ENCODE measurements at places on chromosomes 3 and 15.

DNA sequence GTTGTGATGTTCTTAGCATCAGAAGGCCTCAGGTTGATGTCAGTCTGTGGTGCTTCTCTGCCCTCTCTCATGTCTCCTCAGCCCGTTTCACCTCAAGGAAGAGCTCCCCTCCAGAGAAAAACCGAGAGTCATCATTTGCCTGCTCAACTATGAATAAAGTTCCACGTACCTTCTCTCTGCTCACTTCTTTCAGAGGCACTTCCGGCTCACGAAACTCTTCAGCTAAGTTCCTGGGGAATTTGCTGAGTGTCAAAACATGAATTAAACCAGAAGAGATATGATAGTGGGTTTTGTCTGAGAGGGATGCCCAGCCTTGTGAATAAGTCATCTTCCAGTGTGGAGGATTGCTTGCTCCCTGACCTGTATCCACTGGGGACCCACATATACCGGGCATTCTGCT is 37.7 kb downstream of the CCR4 start:
- no peak for DNase-seq

DNA sequence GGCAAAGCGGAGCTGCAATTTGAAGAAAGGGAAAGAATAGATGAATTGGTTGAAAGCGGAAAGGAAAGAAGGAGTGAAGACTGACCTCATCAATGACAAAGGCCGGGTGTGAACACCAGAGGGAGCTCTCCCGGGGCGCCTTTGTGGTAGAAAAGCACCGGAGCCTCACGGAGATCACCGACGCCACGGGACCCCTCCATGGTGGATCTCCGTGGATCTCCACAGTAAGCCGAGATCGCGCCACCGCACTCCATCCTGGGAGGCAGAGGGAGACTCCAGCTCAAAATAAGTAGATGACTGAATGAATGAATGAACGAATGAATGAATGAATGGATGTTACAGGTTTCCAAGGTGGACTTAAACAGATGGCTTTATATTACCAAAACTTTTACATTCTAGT is 25.0 kb downstream of the GPR160 start:
- no peak for DNase-seq

DNA sequence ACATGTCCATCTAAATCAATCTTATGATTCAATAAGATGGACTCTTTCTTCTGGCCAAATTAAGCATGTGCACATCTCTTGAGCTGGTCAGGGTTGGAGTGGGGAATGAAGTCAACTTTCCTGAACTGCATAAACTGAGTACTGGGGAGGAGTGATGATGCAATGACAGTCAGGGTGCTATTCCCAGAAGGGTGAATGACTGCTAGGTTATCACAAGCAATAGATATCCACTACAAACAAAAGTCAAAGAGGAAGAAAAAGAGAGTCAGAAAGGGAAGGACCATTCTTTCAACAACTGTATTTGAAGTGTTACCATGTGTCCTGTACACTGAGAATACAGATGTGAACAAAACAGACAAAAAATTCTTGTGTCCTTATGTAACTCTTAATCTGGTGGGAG is 70.0 kb downstream of the ALCAM start:
- no peak for DNase-seq

- no peak for DNase-seq
These were observed 200.3 kb upstream of the UMPS start for GRCh38 chr3:124529826-124530571.

GRCh38 chr3:42871592-42872196 is 4.0 kb downstream of the CYP8B1 start:
- DNase-seq: no peak

DNA sequence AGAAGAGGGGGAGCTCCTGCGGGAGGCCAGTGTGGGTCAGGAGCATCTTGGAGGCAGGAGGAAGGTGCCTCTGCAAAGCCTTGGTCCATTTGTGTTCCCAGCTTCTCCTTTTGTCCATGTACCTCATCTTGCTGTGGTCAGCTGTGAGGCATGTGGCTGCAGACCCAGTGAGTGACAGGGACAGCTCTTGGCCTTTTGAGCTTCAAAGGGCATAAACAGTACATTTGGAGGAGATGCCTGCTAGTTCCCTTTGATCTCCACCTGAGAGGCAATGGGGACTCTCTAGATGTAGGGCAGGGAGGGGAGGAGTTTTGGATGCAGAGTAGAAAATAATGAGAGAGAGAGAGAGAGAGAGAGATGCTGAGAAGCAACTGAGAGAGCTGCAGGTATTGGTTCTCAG is 270.0 kb downstream of the TLE3 start:
- DNase-seq: no peak

DNA sequence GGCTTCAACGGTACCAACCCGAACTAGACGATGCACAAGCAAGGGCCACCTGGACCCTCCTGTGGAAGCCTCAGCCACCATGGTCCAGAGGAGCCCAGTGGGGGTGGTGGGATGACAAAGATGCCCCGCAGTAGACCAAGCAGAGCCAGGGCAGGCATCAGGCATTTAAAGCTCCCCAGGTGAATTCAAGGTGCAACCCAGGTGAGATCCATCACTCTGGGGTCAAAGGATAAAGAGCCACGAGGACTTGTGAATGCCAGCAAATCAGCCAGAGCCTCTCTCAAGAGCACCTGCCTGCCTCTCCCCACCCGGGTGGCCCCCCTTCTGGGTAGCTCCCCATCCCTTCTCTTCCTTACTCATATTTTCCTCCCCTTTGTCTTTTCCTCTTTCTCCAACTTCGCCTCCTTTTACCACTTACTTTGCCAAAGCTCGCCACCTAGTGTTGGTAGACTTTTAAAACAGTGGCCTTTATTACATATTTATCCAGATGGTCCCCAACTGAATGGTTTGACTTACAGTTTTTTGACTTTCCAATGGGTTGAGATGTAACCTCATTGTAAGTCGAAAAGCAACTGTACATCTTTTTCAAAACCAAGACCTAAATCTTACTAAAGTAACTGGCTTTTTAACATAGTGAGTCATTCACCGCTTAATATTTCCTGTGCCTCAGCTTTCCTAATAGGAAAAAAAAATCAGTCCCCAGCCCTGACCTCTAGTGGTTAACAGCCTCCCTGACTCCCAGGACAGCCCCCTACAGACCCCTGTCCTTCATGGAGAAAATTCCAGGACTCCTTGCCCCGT is 18.8 kb downstream of the PLA2G4F start:
- no peak for DNase-seq

- DNase-seq: no peak
These were observed 125.1 kb downstream of the TIGIT start for GRCh38 chr3:114418724-114419543.

GRCh38 chr15:66885281-66885915 is 180.0 kb upstream of the SMAD3 start:
- no peak for DNase-seq

- DNase-seq: no peak
These were observed 27.6 kb upstream of the FAM3D start for GRCh38 chr3:58693940-58694850.

- DNase-seq: no peak
These were observed 46.4 kb upstream of the CAPN7 start for GRCh38 chr3:15159501-15160136.

GRCh38 chr3:147351301-147351700 is 55.0 kb downstream of the ZIC4 start:
- no peak for DNase-seq

DNA sequence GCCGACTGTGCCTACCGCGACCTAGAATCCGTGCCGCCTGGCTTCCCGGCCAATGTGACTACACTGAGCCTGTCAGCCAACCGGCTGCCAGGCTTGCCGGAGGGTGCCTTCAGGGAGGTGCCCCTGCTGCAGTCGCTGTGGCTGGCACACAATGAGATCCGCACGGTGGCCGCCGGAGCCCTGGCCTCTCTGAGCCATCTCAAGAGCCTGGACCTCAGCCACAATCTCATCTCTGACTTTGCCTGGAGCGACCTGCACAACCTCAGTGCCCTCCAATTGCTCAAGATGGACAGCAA is 1.4 kb downstream of the ISLR start:
- DNase-seq: no peak

DNA sequence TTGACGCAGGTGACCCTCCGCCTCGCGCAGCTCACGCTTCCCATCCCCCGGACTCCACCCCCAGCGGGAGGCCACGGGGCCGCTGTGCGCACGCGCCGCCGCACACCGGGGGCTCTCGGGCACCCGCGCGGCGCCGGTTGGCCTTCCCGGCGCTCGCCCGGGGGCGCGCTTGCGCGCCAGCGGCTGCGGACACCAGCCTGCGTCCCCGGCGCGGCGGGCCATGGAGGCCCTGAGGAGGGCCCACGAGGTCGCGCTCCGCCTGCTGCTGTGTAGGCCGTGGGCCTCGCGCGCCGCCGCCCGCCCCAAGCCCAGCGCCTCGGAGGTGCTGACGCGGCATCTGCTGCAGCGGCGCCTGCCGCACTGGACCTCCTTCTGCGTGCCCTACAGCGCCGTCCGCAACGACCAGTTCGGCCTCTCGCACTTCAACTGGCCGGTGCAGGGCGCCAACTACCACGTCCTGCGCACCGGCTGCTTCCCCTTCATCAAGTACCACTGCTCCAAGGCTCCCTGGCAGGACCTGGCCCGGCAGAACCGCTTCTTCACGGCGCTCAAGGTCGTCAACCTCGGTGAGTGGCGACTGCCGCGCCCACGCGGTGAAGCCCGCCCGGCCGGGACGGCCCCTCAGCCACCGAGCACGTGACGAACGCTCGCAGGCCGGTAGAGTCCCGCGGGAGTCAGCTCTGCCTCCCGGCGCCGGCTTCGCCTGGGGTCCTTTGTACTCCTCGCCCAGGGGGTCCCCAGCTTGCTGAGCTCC is at the start of gene C15orf61:
C15orf61 (plus strand) TSS at position 103 of the 754 bp plus-strand sequence; CDS start at position 221, 118 bp downstream.
- DNase-seq: peak; percentile 76

DNA sequence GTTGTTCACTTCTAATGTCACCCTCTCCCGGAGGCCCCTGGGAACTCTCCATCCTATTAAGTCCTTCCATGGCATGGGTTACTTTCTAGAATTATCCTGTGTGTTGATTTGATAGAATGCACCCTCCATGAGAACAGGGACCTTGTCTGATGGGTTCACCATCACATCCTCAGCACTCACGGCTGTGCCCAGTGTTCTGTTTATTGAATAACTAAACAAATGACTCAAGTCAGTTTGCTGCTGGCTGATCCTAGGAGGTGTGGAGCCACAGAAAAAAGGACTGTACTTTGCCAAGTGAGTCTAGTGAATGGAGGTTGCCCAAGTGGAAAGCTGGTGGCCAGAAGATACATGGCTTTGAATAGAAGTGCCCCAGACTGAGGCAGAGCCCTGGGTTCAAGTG is 48.5 kb upstream of the RAB6B start:
- DNase-seq: no peak

DNA sequence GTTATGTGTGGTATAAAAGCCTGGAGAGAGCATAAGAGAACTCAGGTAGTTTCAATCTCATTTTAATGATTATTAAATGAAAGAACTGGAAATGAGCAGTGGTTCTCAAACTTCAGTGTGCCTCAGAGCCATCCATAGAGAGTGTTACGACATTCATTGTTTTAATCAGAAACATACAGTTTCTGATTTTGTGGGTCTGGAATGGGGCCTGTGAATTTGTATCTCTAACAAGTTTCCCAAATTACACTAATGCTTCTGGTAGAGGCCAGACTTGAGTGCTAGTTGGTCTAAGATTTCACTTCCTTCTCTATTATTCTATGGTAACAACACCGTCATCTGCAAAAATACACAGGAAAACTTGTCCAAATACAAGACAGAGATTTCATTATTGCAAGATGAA is 292.0 kb upstream of the NECTIN3 start:
- DNase-seq: no peak

GRCh38 chr3:126308394-126309125 is 48.6 kb downstream of the KLF15 start:
- no peak for DNase-seq

GRCh38 chr3:196793246-196793645 is 53.6 kb downstream of the PAK2 start:
- no peak for DNase-seq

DNA sequence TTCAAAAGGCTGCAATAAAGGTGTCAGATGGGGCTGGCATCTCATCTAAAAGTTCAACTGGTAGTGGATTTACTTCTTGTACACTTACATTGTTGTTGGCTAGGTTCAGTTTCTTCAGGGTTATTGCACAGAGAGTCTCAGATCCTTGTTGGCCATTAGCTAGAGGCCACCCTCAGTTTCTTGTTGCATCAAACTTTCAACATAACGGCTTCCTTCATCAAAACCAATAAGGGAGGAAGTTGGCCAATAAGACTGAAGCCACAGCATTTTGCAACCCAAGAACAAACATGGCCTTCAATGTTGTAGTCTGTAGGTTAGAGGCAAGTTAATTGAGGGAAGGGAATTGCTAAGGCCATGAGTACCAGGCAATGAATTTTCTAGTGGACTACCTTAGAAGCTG is 218.0 kb downstream of the ZBBX start:
- no peak for DNase-seq

DNA sequence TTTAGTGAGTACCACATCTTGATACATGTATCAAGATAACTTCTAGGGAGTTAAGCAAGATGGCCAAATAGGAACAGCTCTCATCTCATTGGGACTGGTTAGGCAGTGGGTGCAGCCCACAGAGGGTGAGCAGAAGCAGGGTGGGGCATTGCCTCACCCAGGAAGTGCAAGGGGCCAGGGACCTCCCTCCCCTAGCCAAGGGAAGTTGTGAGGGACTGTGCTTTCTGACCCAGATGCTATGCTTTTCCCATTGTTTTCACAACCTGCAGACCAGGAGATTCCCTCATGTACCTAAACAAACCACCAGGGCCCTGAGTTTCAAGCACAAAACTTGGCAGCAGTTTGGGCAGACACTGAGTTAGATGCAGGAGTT is 665.0 kb upstream of the CBLB start:
- no peak for DNase-seq

- DNase-seq: no peak
These were observed 124.9 kb downstream of the FBN1 start for GRCh38 chr15:48520376-48521155.

DNA sequence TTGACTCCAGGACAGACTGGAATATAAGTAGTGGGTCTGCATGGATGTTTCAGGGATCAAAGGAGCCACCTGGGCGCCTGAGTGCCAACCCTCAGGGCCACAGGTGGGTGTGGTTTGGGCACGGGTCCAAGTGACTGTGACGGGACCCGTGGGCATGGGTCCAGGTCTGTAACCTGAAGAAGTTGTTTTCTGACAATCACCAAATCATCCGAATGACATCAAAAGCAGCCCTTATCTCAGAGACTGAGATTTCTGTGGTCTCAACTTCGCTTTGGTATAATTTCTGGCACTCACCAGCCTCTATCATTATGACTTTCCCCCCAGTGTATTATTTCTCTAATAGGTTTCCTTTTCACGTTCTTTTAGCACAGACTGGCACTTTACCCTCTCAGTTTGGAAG is 24.4 kb downstream of the RLBP1 start:
- DNase-seq: no peak

GRCh38 chr3:134998855-134999254 is 203.8 kb downstream of the EPHB1 start:
- DNase-seq: no peak

- no peak for DNase-seq
These were observed 148.6 kb downstream of the RAB11A start for GRCh38 chr15:66017792-66018487.

- no peak for DNase-seq
These were observed 15.3 kb upstream of the XXYLT1 start for GRCh38 chr3:195286115-195286872.

GRCh38 chr3:10015461-10015904 is 10.8 kb upstream of the FANCD2 start:
- DNase-seq: no peak
